CD4-positive, alpha-beta T cell treated with Interleukin-2 at 100 ng/mL for 4 hours (primary cell): ENCODE measurements at places on chromosomes 11 and 22.

DNA sequence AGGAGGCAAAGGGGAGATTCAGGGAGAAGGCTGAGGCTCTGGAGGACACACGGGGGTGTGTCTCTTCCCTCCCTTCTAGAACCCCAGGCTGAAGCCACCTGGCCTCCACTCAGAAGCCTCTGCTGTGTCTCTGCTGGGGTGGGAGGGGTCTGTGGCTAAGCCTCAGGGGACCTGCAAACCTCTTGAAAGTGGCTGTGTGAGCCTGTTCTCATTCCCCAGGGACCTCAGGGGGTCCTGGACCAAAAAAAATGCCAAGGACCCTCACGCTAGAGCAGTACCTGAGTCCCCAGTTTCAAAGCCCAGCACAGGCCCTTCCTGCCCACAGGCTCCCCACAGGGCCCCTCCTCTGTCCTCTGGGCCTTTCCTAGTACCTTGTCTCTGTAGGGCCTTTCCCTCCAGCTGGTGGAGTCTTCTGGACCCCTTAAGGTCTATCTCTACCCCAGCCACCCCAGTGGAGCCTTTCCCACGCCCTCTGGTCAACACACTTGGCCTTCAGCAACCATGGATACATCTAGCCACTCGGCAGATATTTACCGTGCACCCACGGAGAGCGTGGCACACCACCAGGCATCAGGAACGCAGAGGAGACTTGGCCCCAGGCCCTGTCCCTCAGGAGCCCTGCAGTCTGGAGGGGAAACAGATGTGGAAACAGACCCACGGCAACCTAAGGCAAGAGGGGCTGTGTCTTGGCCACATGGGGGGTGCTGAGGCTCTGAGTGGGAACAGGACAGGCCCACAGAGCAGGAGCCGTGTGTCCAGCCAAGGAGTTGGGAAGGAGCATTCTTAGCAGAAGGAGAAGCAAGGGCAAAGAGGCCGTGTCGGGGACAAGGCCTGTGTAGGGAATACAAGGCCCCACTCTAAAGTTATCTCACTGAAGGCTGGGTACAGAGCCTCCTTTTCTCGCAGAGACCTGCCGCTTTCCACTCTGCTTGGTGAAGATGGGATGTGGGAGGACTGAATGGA, 18.5 kb downstream of the PLA2G6 start:
- no peak for DNase-seq

DNA sequence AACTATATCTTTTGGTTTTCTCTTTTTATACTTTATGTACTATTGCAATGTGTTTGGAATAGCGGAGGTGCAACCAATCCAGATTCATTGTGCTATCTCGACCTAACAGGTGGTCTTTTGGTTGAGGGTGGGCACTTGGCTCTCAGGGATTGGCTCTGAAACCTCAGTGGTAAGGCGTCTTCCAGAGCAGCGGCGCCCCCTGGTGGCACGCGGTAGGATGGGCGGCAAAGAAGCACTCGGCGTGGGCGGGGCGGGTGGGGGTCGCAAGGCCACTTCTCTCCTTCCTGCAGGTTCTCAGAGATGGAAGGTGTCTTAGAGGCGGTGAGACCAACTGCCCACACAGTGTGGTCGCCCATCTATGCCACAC, 19.2 kb upstream of the PLET1 start:
- DNase-seq, result peak; percentile 76

GRCh38 chr11:107140983-107141382, 122.7 kb upstream of the GUCY1A2 start:
- DNase-seq, result no peak

- no peak for DNase-seq
Measured at GRCh38 chr22:35611891-35612576, 5.1 kb downstream of the MB start.

GRCh38 chr22:47328550-47329243, 566.2 kb downstream of the TBC1D22A start:
- DNase-seq, result no peak

DNA sequence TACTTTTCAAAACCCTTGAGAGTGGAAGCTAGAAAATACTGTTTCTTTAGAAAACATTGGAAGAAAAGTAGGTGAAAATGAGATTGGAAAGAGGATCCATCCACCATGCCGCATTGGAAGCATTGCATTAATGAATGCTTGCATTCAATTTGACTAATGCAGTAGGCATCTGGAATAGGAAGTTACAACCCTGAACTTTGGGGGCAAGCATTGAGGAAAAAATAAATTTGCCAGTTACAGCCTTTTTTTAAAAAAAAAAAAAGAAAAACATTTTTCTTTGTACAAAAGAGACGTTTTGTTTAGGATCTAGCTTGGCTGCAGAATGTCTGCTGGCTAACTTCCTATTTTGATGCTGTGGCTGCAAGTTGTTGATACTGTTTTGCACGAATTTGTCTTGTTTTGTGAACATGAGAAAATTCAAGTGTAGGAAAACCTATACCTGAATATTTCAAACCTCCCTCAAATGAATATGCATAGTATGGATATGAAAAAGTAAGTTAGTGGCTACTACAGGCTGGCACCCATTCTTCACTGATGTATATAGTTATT, 28.1 kb downstream of the RTN3 start:
- no peak for DNase-seq

GRCh38 chr22:43110927-43111623, 525 bp downstream of the BIK start:
- DNase-seq, result peak; percentile 31

GRCh38 chr11:108727665-108728064, 62.8 kb downstream of the DDX10 start:
- DNase-seq, result no peak

GRCh38 chr11:85758026-85758425, 52.9 kb downstream of the SYTL2 start:
- DNase-seq, result no peak

DNA sequence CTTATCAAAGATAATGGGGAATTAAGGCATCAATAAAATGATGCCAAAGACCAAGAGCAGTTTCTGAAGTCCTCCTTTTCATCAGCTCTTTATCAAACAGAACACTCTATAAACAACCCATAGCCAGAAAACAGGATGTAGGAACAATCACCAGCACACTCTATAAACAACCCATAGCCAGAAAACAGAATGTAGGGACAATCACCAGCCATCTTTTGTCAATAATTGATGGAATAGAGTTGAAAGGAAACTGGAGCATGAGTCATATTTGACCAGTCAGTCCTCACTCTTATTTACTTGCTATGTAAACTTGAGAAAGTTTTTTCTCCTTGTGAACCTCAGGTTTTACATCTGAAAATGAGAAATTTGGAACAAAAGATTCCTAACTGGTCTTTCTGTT, 10.0 kb downstream of the MS4A2 start:
- no peak for DNase-seq

DNA sequence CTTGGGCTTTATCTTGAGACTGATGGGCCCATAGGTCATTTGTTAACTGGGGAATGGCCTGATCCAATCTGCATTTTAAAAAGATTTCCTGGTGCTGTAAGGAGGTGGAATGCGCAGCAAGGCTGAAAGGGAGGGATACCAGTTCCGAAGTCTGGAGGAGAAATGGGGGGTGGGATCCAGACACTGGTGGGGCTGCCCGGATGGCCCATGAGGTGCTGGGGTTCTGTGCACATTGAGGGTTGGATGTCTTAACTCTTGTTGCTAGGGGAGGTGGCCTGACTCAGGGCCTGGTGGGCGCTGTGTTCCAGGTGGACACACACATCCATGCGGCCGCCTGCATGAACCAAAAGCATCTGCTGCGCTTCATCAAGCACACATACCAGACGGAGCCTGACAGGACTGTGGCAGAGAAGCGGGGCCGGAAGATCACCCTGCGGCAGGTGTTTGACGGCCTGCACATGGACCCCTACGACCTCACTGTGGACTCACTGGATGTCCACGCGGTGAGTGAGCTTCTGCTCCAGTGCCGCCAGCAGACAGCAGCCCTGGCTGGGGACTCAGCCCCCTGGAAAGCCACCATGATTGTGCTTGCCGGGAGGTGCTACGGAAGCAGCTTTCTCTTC, 38.1 kb downstream of the AMPD3 start:
- no peak for DNase-seq

GRCh38 chr22:32804531-32805360, 3.2 kb downstream of the TIMP3 start:
- no peak for DNase-seq

GRCh38 chr11:4809246-4809645, 5.1 kb upstream of the OR52R1 start:
- DNase-seq, result no peak

- DNase-seq, result no peak
Measured at GRCh38 chr11:72079819-72080325, 470 bp downstream of the NUMA1 start.

GRCh38 chr22:17811119-17811518, 36.9 kb upstream of the BID start:
- DNase-seq, result no peak

DNA sequence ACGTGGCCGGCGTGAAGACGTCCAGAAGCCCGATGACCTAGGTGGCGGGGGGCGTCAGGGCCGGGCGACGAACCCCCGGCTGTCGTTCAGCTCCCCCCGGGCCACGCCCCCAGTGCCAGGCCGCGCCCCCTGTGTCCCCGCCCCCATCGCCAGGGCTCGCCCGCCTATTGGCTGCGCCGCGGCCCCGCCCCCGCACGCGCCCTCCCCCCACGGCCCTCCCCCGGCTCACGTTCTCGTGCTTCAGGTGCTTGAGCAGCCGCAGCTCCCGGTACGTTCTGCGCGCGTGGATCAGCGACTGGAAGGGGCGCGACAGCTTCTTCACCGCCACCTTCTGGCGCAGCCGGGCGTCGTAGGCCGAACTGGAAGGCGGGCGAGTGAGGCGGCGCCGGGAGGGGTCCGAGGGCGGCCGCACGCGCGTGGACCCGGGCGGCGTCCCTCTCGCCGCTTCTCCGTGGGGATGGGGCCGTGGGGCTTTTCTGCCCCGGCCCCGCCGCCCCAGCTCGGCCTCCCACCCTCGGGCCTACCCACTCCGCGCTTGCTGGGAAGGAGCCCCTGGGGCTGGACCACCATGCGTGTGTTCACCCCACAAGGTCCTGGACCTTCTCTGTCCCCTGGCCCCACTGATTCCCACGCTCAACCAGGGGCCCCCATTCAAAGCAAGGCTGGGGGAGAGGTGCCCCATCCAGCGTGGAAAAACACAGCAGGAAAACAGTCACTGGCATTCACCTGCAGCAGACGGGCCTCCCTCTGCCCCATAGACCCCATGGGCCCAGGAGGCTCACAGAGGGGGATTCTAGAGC, 2.4 kb downstream of the MAPK11 start:
- DNase-seq, result peak; percentile 45

DNA sequence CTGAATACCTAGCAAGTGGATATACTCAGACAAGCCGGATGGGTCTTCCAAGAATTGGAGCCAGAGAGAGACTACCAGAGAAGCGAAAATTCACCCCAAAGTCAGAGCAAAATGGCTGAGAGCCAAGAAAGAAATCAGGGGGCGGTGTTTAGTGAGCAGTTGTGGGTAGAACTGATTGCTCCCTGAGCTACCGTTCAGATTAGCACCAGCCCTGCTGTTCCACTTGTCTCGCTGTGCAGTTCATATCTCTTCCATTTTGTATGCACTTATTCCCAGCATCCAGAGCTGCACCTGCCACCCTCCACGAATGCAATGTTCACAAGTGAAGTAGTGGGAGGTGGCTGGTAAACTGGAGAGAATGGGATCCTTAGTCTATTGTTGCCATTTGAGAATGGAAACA, 25.5 kb downstream of the DRD2 start:
- no peak for DNase-seq

DNA sequence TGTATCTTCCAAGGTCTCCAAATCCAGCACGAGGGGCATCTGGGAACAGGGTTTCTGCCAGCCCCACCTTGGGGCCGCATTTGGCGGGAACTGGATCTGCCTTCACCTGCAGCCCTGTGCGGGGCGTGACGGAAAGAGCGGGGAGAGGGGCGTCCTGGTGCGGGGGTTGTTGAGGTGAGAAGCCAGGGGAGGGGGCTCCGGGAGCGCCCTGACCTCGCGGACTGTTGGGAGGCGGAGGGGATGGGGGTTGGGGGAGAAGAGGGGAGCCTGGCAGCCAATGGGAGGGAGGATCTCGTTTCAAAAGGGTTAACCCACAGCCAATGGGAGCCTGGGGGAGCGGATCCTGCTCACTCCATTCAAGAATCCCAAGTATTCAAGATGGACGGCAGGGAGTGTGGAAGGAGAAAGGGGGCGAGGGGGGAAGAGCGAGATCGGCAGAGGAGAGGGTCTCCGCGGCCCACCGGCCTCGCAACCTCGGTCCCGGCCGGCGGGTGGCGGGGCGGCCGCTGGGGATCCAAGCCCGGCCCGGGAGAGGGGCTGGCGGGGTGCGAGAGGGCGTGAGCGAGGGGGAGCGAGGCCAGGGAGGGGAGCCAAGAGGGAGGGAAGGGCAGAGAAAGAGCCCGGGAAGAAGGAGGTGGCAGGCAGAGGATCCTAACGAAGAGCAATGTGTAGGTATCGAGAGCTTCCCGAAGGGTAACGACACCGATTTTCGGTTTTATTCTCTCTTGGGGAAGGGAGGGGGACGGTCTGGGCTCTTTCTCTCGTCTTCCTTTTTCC, 11.5 kb downstream of the YPEL4 start:
- no peak for DNase-seq

DNA sequence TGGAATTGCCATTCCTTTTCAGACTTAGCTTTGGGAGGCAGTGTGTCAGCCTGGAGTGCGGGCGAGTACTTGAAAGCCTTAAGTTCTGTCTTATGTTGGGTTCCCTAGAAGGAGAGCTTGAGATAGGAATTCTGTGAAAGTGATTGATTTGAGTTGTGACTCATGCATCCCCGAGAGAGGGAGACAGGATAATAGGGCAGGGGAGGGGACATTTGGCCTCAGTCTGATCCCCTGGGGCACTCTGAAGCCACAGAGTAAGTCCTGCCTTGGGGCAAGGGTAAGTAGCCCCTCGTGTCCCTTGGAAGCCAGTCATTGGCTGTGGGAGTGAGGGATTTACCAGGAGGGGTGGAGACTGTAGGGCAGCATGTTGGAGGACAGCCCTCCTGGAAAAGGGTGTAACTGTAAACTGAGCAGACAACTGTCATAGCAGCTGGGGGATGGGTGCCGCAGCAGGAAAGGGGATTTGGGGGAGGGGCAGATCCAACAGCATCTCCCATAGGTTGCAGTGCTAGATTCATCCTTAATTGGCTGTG, 44.0 kb downstream of the KIAA1671 start:
- DNase-seq, result no peak

GRCh38 chr11:96147186-96147585, 195.8 kb downstream of the MAML2 start:
- no peak for DNase-seq

DNA sequence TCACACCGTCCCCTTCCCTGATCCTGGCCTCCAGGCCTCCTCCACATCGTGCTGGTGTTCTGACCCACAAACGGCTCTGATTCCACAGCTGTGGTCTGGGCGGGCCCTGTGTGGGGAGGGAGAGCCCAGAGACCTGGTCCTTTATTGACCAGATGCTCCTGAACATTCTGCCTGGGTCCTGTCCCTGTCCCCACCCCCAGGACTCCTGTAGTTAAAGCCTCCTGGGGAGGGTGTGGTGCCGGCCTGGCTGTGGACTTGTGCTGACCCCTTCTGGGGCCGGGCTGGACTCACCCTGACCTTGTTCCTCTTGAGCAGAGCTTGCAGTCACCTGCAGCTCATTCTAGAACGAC, 128.7 kb downstream of the CTTN start:
- no peak for DNase-seq

DNA sequence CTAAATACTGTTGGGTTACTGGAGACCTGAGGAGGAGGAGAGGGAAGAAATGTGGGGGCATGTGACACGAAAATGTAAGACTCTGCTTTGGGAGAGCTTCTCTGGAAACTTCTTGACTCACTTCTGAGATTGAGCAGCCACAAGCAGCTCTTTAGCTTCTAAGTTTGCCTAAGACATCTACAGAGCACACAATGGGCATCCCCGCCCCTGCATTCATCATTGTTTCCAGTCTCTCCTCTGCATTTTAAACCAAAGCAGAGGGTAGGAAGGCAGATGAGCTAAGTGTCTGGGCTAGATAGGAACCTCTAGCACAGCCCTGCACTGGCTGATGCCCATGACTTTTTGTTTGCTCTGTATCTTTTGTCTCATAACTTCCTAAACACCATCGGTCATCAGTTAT, 2.1 kb upstream of the OR52D1 start:
- DNase-seq, result no peak
